Placental pericyte (primary cell): ENCODE measurements at places on chromosomes 3 and 15. TPM values are rescaled to one million over a fixed set of nuclear protein-coding genes. Genes with fewer than 3 reads are reported as not detected.

DNAJA4 gene
- 1.8 and 1.9 TPM in 2 replicates for total RNA-seq

BCL2A1 gene
- 0.44 and 1.3 TPM in 2 replicates for total RNA-seq

SLC2A2 gene
- not detected in 2 replicates for total RNA-seq

LRRC15 gene
- total RNA-seq = 0.22 and 4.2 TPM in 2 replicates

QRICH1 gene
- 139 and 158 TPM in 2 replicates for total RNA-seq

SENP7 gene
- total RNA-seq = 10.6 and 11.4 TPM in 2 replicates

TYRO3 gene
- total RNA-seq = 7.7 and 13.6 TPM in 2 replicates

OR5H6 gene
- total RNA-seq = not detected in 2 replicates

STAC gene
- 0.14 and 0.44 TPM in 2 replicates for total RNA-seq

STIMATE gene
- 17.1 and 22.0 TPM in 2 replicates for total RNA-seq

USP3 gene
- total RNA-seq = 42.0 and 46.2 TPM in 2 replicates

AGTR1 gene
- 0.22 and 11.9 TPM in 2 replicates for total RNA-seq

CD80 gene
- total RNA-seq = not detected in 2 replicates

HRH1 gene
- 21.5 and 27.8 TPM in 2 replicates for total RNA-seq

SCN11A gene
- total RNA-seq = under 0.01 TPM in 2 replicates

NSMCE3 gene
- total RNA-seq = 7.4 and 9.4 TPM in 2 replicates

DUOX1 gene
- total RNA-seq = under 0.01 TPM in 1 of 2 replicates, not detected in the other

TLR9 gene
- total RNA-seq = not detected in 2 replicates

CEP70 gene
- 11.0 and 17.1 TPM in 2 replicates for total RNA-seq

ALG1L2 gene
- total RNA-seq = not detected in 2 replicates

DNASE1L3 gene
- not detected in 2 replicates for total RNA-seq

SEMA3B gene
- 3.0 and 25.4 TPM in 2 replicates for total RNA-seq

FANCD2OS gene
- total RNA-seq = not detected in 2 replicates

TBC1D23 gene
- 56.0 and 66.6 TPM in 2 replicates for total RNA-seq

ITIH3 gene
- 0.14 TPM in 1 of 2 replicates, not detected in the other for total RNA-seq

WDR93 gene
- under 0.01 TPM in 1 of 2 replicates, not detected in the other for total RNA-seq

SMAD6 gene
- total RNA-seq = 1.7 and 2.2 TPM in 2 replicates

TPRG1 gene
- 0.57 and 2.6 TPM in 2 replicates for total RNA-seq

IMPDH2 gene
- total RNA-seq = 196 and 272 TPM in 2 replicates

FGF7 gene
- total RNA-seq = 60.8 and 405 TPM in 2 replicates

MYLK gene
- total RNA-seq = 170 and 233 TPM in 2 replicates

ERICH6 gene
- total RNA-seq = 0.14 and 0.22 TPM in 2 replicates
